Endothelial cell of umbilical vein (primary cell): ENCODE measurements at places on chromosomes 16 and 17.

GRCh38 chr17:36001110-36001771, at the start of gene CCL15:
CCL15 (minus strand) TSS chr17:36001553; CDS start chr17:36001492, 61 bp downstream.
- no peaks in the 10 kb centered on the region for H3K4me1 ChIP-seq
- no peak within 1 kb of the TSS for H3K4me3 ChIP-seq
- H3K36me3 ChIP-seq = no peaks in the 10 kb centered on the region

DNA sequence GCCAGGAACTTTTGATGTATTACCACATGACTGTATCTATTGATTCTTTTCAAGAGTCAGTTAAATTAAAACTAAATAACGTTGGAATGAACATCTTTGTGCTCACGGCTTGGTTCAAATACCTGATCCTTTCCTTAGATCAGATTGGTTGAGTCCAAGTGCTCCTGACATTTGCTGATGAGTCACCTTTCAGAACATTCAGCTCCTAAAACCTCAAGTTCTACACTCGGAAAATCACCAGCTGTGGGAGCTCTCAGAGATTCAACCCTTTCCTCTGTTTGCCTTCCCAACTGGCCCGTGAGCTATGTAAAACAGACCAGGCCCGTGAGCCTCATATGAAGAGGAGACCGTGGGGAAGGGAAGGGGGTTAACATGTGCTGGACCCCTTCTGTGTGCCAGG, 68.1 kb downstream of the RTN4RL1 start:
- no peaks in the 10 kb centered on the region for H3K36me3 ChIP-seq
- no peak for DNase-seq
- H3K4me1 ChIP-seq = no peaks in the 10 kb centered on the region
- H3K27ac ChIP-seq = no peak overlapping the region
- H3K4me3 ChIP-seq = no peak overlapping the region
- H3K27me3 ChIP-seq = no peaks in the 10 kb centered on the region

- no peak for DNase-seq
- H3K4me1 ChIP-seq = no peaks in the 10 kb centered on the region
- H3K36me3 ChIP-seq = no peaks in the 10 kb centered on the region
- no peak overlapping the region for H3K4me3 ChIP-seq
These were observed 6.4 kb downstream of the CLCN7 start for GRCh38 chr16:1468426-1468810.

- no peak overlapping the region for H3K27ac ChIP-seq
- no peaks in the 10 kb centered on the region for H3K4me1 ChIP-seq
- H3K27me3 ChIP-seq = no peaks in the 10 kb centered on the region
- no peak for DNase-seq
- H3K4me3 ChIP-seq = no peak overlapping the region
- no peaks in the 10 kb centered on the region for H3K36me3 ChIP-seq
These were observed 503.4 kb upstream of the PSMD7 start for GRCh38 chr16:73793260-73793659.

DNA sequence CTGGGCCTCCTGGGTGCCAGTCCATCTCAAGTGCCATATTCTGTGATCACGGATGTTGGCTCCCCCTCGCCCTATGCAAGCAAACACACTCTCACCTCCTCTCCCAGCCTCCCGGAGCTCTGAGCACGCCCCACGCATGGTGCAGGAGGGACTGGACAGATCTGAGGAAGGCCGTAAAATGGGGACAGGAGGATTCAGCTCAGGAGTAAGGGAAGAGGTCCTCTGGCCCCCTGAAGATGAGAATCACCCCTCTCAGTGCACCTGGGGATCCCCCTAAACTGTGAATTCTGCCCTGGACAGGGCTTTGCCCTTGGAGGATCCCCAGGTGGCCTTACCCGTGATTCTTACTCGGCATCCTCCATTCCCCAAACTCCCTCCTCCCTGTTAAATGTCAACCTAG, 15.6 kb downstream of the TMEM186 start:
- no peak for DNase-seq
- H3K36me3 ChIP-seq = no peaks in the 10 kb centered on the region
- H3K27me3 ChIP-seq = peaks cover 4% of the 10 kb centered on the region
- no peaks in the 10 kb centered on the region for H3K4me1 ChIP-seq

DNA sequence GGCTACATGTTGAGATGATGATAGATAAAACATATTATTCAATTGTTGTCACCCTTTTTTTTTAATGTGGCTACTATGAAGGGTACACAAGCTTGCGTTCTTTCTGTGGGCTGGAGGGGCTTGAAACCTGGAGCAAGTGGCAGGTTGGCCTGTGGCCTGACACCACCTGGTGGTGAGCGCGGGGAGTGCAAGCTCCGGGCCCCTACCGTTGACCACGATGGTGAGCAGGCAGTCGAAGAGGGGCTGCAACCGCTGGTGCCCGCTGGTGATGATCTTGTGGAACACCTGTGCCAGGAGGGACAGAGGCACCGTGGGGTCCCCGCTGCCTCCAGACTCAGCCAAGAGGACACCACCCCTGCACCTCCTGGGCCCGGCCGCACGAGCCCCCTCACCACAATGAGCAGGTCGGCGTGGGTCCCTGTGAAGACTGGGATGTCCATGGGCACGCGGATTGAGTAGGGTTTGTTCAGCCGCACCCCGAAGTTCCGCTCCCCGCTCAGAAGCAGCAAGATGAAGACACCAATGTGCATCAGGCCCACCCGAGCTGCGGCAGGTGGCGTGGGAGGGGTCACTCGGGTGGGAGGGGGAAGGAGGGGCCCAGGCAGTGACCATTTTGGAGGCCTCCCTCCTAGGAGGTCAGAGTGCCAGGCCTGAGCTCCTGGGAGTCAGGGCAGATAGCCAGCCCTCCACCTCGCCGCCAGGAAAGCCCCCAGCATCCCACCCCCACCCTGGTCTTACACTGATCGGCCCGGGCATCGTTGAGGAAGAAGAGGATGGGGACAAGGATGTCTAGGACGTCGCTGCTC, 14.4 kb downstream of the HID1 start:
- H3K36me3 ChIP-seq = no peaks in the 10 kb centered on the region
- H3K4me3 ChIP-seq = no peak overlapping the region
- H3K27me3 ChIP-seq = no peaks in the 10 kb centered on the region
- DNase-seq = peak; percentile 59
- no peak overlapping the region for H3K27ac ChIP-seq

DNA sequence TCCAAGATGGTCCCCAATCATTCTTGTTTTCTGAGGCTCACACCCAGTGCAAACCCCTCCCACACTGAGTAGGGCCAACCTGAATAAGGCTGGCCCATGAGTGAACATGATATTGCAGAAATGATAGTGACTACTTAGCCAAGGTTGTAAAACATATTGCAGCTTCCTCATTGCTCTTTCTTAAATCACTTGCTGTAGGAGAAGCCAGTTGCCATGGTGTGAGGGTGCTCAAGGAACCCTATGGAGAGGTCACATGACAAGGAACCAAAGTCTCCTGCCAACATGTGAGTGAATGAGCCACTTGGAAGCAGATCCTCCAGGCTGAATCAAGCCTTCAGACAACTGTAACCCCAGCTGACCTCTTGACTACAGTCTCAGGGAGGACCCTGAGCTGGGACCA, 191.4 kb downstream of the RGS9 start:
- H3K27ac ChIP-seq = no peak overlapping the region
- no peak overlapping the region for H3K4me3 ChIP-seq
- no peaks in the 10 kb centered on the region for H3K4me1 ChIP-seq
- H3K27me3 ChIP-seq = peaks cover 6% of the 10 kb centered on the region
- DNase-seq = no peak
- no peaks in the 10 kb centered on the region for H3K36me3 ChIP-seq

- peaks cover 6% of the 10 kb centered on the region for H3K27me3 ChIP-seq
- H3K4me1 ChIP-seq = no peaks in the 10 kb centered on the region
- DNase-seq = no peak
- H3K27ac ChIP-seq = no peak overlapping the region
- no peaks in the 10 kb centered on the region for H3K36me3 ChIP-seq
These were observed 17.7 kb downstream of the TNS4 start for GRCh38 chr17:40483679-40484078.

GRCh38 chr17:78506454-78507309, 70.5 kb downstream of the DNAH17 start:
- no peak overlapping the region for H3K4me3 ChIP-seq
- H3K27ac ChIP-seq = no peak overlapping the region
- DNase-seq = no peak
- H3K4me1 ChIP-seq = no peaks in the 10 kb centered on the region

DNA sequence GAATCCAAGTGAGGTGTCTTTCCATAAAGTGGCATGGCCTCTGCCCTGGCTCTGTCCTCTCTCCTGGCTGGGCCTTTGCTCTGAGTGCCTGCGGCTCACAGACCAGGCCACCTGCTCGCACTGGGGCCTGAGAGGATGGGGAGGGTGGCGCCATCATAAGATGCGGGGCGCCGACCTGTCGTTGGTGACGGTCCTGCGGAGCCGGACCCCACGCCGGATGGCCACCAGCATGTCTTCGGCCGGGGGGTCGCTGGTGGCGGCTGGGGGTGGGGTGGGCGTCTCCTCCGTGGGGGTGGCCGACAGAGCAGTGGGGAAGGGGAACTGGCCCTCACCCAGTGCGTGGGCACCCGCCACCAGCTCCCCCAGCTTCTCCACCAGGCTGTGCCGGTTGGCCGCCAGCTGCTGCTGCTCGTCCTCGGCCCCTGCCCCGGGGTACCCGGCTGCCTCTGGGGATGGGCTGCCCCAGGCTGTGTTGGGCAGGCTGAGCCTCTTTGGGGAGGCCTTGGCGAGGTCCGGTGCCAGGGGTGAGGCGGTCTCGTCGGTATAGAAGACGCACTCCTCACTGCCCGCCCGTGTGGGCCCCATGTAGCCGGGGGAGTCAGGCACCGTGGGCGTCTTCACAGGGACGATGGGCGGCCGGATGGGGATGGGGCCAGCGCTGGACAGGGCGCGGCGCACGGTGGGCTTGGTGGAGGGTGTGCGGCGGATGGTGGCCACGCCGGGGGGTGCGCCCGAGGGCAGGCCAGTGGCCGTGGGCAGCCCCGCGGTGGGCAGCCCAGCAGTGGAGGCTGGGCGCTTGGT, 17.4 kb downstream of the IL34 start:
- no peak overlapping the region for H3K4me3 ChIP-seq
- H3K27me3 ChIP-seq = no peaks in the 10 kb centered on the region
- peaks cover 3% of the 10 kb centered on the region for H3K4me1 ChIP-seq
- H3K36me3 ChIP-seq = peaks cover 27% of the 10 kb centered on the region
- DNase-seq = no peak

DNA sequence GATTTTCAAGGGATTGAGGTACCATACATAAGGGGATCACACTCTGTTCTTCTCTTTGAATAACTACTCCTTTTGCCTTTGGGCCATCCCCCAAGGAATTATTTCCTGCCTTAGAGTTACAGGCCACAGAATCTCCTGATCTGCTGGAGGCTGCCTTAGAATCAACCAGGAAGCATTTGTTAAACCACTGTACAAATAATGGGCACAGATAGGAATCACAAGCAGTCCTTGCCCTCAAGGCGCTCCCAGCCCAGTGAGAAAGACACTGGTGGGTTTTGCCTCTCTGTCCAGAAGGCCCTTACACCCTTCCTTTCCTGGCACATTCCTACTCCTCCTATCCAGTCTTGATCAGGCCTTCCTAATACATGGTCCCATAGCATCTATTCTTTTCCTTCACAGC, 45.9 kb downstream of the MRTFB start:
- no peaks in the 10 kb centered on the region for H3K27me3 ChIP-seq
- H3K27ac ChIP-seq = no peak overlapping the region
- H3K4me1 ChIP-seq = peaks cover 5% of the 10 kb centered on the region
- H3K4me3 ChIP-seq = no peak overlapping the region
- no peak for DNase-seq

- H3K4me1 ChIP-seq = peaks cover 12% of the 10 kb centered on the region
- H3K4me3 ChIP-seq = no peak overlapping the region
- H3K36me3 ChIP-seq = no peaks in the 10 kb centered on the region
- H3K27me3 ChIP-seq = peaks cover 2% of the 10 kb centered on the region
- DNase-seq = no peak
- no peak overlapping the region for H3K27ac ChIP-seq
These were observed 3.8 kb upstream of the ZFP90 start for GRCh38 chr16:68535331-68535730.

DNA sequence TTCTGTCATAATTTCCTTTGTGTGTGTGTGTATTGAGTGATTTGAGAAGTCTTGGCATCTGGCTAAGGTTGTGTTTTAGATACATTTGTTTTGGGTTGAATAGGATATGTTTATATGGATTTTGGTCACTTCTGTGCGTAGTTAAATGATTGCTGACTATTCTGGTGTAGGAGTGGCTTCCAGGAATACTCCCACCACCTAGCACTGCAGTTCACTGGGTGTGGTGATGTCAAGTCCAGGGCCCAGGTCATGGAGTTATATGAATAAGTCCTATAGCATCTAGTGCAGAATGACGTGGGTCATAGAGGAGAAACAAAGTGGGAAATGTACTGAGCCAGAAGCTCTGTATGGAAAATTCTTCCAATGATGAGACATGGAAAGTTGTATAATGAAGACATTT, 465.4 kb upstream of the CCL2 start:
- H3K27ac ChIP-seq = no peak overlapping the region
- H3K27me3 ChIP-seq = no peaks in the 10 kb centered on the region
- H3K4me3 ChIP-seq = no peak overlapping the region
- H3K4me1 ChIP-seq = no peaks in the 10 kb centered on the region
- no peak for DNase-seq
- H3K36me3 ChIP-seq = no peaks in the 10 kb centered on the region

DNA sequence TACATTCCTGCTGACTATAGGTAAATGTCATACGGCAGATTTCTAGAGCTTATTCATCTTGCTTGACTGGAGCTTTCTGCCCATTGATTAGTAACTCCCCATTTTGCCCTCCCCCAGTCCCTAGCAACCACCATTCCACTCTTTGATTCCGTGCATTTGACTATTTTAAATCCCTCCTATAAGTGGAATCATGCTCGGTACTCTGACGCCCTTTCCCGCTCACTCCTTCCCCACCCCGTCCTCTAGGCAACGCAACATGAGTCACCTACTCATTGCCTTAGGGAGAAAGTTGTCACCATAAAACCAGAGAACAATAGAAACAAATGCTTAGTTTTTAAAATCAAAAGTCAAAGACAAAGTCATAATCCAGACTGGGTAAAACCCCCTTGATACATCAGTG, 45.5 kb upstream of the RBBP6 start:
- no peak overlapping the region for H3K27ac ChIP-seq
- H3K36me3 ChIP-seq = no peaks in the 10 kb centered on the region
- H3K4me3 ChIP-seq = no peak overlapping the region
- H3K27me3 ChIP-seq = no peaks in the 10 kb centered on the region
- H3K4me1 ChIP-seq = no peaks in the 10 kb centered on the region

DNA sequence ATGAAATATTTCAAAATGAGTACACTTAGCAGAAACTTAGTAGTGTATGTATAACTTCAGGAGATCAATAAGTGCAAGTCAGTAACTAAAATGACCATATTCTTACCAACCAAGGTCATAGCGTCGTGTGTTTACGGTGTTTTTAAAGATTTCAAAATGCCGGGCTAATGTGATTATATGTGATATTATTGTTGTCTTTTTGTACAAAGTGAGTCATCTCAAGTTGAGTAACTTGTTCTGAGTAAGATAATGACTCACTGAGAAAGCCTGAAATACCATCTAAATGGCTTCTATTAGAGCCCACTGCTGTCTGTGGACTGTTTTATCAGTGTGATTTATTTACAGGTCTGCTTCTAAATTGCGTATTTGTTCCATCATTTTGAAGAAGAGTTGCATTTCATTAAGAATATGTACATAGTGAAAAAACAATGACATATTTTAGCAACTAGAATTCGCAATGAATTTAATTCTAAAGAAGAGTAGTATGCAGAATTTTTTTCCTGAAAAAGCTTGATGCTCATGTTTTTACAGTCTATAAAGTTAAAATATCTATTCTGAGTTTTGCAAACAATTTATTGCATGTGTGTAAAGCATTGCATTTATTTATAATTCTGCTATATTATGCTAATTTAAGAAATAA, 12.7 kb downstream of the KRT12 start:
- H3K36me3 ChIP-seq = no peaks in the 10 kb centered on the region
- DNase-seq = peak; percentile 59
- H3K4me3 ChIP-seq = no peak overlapping the region
- H3K27ac ChIP-seq = no peak overlapping the region
- peaks cover 5% of the 10 kb centered on the region for H3K27me3 ChIP-seq

GRCh38 chr16:57947261-57947660, 23.7 kb downstream of the CNGB1 start:
- no peaks in the 10 kb centered on the region for H3K36me3 ChIP-seq
- no peak for DNase-seq
- H3K4me3 ChIP-seq = no peak overlapping the region
- H3K27me3 ChIP-seq = no peaks in the 10 kb centered on the region
- H3K27ac ChIP-seq = no peak overlapping the region
